Stimulated activated CD8-positive, alpha-beta memory T cell treated with anti-CD3 and anti-CD28 coated beads, Interleukin-7, amount 100 ng/mL, for 4 hours (primary cell): ENCODE measurements at places on chromosomes 5 and 9.

- DNase-seq, result no peak
Observed at GRCh38 chr9:127175764-127176163, 53.3 kb upstream of the ANGPTL2 start.

- DNase-seq, result no peak
Observed at GRCh38 chr5:155471027-155471426, 457.5 kb downstream of the KIF4B start.

DNA sequence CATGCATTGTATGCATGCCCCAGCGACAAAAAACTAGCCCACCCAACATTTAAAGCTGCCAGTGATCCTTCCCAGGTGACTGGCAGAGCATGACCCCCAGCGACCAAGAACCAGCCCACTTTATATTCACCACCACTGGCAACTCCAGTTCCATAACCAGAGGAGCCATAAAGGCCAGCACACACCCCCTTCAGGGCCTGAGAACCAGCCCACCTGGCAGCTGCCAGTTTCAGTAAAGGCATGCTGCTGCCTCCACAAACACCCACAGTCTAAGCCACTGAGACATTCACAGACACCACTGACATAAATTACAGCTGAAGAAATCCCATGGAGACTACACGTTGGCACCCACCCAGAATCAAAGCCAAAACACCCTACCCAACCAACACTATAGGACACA lies 46.9 kb upstream of the RGS7BP start:
- no peak for DNase-seq

- no peak for DNase-seq
Observed at GRCh38 chr5:6108540-6108848, 269.9 kb downstream of the MED10 start.

- DNase-seq, result no peak
Observed at GRCh38 chr9:36092509-36093215, 43.9 kb upstream of the GLIPR2 start.

- DNase-seq, result no peak
Observed at GRCh38 chr5:120808606-120809005, 344.5 kb downstream of the PRR16 start.

DNA sequence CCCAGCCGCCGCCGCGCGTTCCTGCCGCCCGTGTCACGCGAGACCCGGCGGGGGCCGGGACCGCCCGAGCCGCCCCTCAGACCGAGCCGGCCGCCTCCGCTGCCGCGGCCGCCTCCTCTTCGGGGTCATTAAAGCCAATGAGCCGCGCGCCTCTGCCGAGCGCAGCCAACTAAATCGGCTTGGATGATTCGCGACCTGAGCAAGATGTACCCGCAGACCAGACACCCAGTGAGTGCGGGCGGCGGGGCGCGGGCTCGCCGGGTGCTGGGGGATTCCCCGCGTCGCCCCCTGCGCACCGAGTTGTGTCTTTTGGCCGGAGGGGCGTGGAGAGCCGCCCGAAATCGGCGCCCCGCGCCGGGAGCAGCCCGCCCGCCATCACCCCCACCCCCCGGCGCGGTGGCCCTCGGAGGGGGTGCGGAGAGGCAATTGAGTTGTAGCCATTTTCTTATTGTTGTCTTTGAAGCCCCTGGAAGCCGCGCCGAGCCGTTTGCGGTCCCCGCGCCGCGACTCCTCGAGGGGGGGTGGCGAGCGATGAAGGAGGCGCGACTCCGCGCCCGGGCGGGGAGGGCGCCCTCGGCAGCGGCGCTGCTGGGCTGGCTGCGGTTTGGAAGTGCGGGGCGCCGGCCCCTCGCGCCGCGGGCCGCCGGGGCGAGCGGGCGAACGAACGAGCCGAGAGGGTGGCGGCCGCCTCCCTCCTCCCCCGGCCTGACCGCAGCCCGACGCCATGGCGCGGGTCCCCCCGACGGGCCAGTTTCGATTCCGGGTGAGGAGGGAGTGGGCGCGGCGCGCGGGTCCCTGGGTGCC lies 1.0 kb downstream of the TLE4 start:
- DNase-seq, result no peak

GRCh38 chr9:114061830-114062474 lies 16.1 kb downstream of the AMBP start:
- no peak for DNase-seq

DNA sequence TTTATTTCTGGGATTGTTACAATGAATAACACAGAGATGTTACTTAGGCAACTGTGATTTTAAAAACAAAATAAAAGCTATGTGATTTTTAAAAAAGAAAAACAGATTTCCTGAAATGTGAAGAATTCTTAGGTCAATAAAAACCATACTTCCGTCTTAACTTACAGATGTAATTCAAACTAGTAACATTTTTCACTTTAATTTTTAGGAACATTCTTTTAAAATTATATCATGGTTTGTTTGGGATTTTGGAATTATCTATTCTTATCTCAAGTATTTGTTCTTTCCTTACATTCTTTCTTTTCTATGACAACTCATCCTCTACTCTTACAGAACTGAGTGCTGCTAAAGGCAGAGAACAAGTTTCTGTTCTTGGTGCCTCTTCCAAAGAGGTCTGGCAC lies 159.5 kb downstream of the RAPGEF6 start:
- DNase-seq, result no peak

- DNase-seq, result no peak
Observed at GRCh38 chr5:153964191-153964879, 74.4 kb downstream of the FAM114A2 start.

GRCh38 chr9:6567140-6567591 lies 78.4 kb downstream of the GLDC start:
- peak; percentile 10 for DNase-seq

DNA sequence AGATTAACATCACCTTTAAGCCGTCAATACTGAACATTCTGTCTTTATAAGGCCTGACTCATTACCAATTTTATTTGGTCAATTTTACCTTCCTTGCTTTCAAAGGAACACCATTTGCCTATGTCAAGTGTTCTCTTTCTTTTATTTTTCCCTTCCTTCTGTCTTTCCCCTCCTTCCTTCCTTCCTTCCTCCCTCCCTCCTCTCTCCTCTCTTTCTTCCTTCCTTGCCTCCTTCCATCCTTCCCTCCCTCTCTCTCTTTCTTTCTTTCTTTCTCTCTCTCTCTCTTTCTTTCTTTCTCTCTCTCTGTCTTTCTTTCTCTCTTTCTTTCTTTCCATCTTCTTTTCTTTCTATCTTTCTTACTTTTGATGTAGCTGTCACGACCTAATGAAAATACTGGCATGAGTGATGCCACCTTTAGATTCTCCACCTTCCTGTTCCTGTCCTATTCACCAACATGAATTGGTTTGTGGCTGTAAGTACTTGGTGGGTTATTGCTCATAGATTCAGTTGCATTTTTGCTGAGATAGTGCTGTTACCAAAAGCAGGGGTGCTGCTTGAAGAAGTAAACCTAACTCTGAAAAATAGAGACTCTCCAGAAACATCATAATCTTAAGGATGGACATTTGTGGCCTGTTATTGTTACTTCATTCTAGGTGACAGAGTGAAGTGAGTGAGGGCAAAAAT lies 33.8 kb downstream of the DOCK8 start:
- no peak for DNase-seq

DNA sequence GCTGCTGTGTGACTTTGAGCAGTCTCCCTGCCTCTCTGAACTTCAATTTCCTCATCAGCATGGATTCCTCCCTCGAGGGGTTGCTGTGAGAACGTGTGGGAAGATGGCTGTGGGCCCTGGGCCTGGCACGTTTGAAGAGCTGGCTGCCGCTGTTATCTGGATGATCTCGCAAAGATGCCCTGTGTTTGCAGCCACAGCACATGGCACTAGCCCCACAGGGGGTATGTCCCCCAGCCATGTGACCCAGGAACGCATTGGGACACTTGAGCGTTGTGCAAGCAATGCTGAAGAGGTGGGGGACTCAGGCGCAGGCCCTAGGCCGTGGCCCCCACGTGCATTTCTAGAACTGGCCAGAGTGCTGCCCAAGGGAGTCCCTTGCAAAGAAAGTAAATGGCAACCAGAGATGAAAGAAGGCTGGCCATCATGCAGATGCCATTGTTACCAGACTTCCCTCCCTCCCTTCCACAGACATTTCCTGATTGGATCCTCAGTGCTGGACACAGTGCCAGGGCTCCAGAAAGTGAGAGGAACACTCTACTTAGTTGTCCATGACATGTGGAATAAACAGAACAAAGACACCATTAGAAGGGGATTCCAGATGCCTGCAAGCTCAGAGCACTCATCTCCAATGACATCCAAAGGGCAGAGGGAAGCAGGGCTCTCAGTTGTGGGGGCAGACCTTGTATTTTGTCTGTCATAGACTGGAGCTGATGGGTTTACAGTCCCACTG lies 65.1 kb upstream of the NEURL1B start:
- no peak for DNase-seq

GRCh38 chr5:169350016-169350415 lies 49.1 kb upstream of the SLIT3 start:
- no peak for DNase-seq

- DNase-seq, result no peak
Observed at GRCh38 chr5:122112063-122112462, 17.3 kb upstream of the ZNF474 start.

GRCh38 chr9:106620866-106621265 lies 242.1 kb upstream of the ZNF462 start:
- no peak for DNase-seq

- no peak for DNase-seq
Observed at GRCh38 chr9:129133082-129133481, 21.9 kb downstream of the PTPA start.

DNA sequence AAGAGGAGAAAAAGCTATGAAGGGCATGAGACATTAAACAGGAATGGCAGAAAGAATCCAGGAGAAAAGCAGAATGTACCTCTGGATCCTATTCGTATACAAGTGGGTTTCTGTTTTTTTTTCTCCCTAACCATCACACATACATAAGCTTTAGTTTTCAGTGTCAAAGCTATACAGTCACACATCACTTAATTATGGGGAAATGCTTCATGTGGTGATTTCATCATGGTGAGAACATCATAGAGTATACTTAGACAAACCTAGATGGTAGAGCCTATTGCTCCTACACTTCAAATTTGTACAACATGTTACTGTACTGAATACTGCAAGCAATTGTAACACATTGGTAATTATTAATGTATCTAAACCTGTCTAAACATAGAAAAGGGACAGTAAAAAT lies 290.6 kb downstream of the AOPEP start:
- DNase-seq, result no peak
